ENCODE measurements at places on chromosomes 12 and 14. TPM values are rescaled to one million over a fixed set of nuclear protein-coding genes. Genes with fewer than 3 reads are reported as not detected.
A peak's percentile ranks its signal among the peaks of the same experiment; 100 is the strongest.

DNA sequence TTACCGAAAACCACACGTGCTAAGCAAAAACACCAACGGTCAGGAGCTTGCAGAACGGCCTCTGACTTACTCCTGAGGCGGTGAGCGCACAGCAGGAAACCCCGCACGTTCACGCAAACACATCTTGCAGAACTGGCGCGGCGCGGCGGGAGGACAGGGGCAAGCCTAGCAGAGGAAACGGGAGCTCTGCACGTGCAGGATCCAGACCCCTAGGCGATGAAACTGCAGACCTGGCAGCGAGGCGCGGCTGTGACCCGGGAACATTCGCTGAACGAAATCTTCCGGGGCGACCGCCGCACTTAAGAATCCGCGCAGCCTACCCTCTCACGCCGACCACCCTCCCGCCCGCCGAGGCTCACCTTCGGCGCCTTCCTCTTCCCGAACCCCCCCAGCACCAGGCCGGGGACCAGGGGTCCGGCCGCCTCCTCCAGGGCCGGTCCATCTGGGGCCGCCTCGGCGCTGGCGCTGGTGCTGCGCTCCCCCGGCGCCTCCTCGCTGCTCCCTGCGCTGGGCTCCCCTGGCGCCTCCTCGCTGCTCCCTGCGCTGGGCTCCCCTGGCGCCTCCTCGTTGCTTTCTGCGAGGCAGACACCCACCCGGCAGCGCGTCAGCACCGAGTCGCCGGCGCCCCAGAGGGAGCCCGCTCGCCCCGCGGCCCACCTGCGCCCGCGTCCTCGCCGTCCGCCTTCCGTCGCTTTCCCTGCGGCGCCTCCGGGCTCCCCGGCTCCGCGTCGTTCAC is 615 bp downstream of the DDX51 start:
- no peak for DNase-seq

GRCh38 chr12:15234508-15234907 is 13.3 kb upstream of the RERG start:
- DNase-seq, result no peak

The MEG3 gene
- total RNA-seq, result 815 TPM

- no peak for DNase-seq
Measured at GRCh38 chr12:108564724-108565123, 2.3 kb downstream of the ISCU start.

GRCh38 chr12:96177013-96177412 is 17.2 kb upstream of the ELK3 start:
- DNase-seq, result no peak

DNA sequence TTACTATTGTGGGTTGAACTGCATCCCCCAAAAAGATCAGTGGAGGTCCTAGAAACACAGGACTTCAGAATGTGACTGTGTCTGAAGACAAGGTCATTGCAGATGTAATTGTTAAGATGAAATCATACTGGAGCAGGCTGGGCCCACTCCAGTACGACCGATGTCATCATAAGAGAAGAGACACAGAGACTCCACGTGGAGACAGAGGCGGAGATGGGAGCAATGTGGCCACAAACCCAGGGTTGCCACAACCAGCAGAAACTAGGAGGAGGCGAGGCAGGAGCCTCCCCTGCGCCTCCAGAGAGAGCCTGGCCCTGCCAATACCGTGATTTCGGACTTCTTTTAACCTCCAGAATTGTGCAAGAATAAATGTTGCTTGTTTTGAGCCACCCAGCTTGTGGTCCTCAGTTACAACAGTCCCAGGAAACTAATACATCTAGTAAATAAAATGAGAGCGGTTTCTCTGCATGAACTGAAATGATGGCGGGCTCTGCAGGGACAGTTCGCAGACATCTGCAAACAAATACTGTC is 25.7 kb upstream of the FZD10 start:
- DNase-seq, result no peak

- DNase-seq, result no peak
Measured at GRCh38 chr12:128019996-128020544, 246.9 kb upstream of the TMEM132C start.

GRCh38 chr14:88804035-88804434 is 11.3 kb upstream of the EML5 start:
- DNase-seq, result no peak

- DNase-seq, result no peak
Measured at GRCh38 chr14:105465209-105466031, 9.2 kb upstream of the CRIP2 start.

DNA sequence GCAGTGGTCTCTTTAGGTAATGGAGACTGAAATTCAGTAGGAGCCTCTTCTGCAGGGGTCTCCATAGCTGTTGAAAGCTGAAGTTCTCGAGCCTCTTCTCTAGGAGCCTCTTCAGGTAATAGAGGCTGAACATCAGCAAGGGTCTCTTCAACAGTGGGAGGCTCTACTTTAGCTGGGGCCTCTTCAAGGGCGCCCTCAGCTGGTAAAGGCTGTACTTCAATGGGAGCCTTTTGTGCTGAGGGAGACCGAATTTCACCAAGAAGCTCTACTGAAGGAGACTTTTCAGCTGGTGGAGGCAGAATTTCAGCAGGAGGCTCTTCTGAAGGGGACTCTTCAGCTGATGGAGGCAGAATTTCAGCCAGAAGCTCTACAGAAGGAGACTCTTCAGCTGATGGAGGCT is 1.5 kb downstream of the FSCB start:
- no peak for DNase-seq

The PRB2 gene
- not detected for total RNA-seq

The IQSEC3 gene
- 7.7 TPM for total RNA-seq

- no peak for DNase-seq
Measured at GRCh38 chr14:45242706-45243105, 10.3 kb downstream of the MIS18BP1 start.

GRCh38 chr14:105335735-105336476 is 21.4 kb downstream of the PACS2 start:
- DNase-seq, result no peak

- no peak for DNase-seq
Measured at GRCh38 chr12:4148418-4149056, 125.0 kb upstream of the CCND2 start.

The TMEM229B gene
- 1.9 TPM for total RNA-seq

DNA sequence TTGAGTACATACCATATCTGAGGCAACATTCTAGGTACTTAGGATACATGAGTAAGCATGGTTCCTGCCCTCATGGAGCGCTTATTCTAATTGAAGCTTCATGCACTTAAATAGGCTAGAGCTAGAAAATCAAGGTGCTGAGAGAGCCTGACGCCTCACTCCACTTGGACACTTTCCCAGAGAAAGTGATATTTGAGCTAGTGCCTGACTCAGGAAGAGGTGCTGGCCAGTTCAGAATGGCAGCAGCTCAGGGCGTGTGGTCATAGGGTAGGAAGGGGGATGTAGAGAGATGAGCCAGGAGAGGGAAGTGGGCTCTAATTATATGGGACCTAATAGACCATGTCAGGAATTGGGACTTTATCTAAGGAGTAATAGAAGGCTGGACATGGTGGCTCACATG is 33.3 kb downstream of the TULP3 start:
- no peak for DNase-seq

The SPRYD3 gene
- total RNA-seq, result 14.2 TPM

The GDF11 gene
- 3.1 TPM for total RNA-seq

DNA sequence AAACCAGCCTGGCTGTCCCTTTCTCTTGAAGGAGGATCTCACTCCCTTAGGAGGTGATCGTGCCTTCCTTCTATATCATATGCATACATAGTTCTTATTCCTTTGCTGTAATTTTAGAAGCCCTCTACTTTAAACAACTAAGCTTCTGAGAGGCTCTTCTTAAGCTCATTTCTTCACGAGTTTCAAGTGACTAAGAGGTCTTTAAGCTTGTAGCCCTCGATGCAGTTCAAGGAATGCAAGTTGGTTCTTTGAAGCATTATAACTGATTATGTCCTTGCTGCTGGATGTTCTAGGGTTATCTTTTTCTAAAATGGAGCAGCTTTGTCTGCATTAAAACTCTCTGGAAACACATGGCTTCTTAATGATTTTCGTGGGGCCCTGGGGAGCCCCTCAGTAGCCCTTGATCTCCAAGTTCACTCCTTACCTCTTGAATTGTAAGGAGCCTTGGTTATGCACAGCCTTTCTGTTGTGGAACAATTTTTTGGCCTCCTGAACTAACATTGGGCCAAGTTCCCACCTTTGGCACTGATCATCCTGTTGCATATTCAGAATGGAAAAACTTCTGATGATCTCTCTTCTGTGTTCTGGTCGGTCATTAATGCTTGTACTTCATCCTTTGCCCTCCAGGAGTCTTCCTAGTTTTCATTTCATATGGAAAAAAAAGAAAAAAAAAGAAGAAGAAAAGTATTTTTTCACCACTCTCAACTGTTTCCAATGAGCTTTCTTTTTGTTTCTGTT is 12.6 kb downstream of the RASSF8 start:
- DNase-seq, result peak; percentile 58

DNA sequence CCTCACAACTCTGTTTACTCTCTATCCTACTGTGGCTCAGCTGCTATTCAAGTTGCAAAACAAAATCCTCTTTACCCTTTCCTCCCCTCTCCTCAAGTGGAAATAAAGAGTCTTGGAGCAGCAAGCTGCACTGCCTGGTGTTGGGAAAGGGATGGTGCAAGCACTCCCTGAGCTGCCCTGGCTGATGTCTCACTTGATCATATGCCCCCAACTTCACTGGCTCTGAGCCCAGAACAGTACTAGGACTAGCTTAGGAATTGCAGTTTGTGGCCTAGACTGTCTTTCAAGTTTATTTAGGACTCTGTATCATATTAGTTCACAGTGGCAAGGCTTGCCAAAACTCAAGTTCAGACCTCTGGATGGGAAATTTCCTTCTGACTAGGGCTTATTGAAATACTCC is 1683.8 kb upstream of the SEL1L start:
- peak; percentile 61 for DNase-seq

Data from umbilical cord (tissue), 2 donors.